ENCODE measurements at places on chromosomes 13 and 19.

DNA sequence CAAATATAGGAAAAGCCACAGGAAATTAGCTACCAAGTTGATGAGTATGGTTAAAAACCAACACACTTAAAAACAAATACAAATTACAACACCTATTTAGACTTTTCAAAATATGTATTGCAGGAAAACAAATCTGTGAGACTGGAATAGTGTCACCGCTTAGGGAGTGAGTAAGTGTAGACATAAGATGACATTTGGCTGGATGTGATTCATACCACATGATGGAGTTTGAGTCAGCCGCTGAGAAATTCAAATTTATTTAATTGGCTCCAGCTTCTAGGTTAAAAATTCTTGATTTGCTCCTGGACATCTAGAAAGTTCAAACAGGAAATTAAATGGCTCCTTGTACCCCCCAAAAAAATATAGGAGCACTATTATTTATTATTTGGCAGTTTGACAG is 531.7 kb downstream of the SLITRK1 start:
- peak; percentile 7 for DNase-seq

DNA sequence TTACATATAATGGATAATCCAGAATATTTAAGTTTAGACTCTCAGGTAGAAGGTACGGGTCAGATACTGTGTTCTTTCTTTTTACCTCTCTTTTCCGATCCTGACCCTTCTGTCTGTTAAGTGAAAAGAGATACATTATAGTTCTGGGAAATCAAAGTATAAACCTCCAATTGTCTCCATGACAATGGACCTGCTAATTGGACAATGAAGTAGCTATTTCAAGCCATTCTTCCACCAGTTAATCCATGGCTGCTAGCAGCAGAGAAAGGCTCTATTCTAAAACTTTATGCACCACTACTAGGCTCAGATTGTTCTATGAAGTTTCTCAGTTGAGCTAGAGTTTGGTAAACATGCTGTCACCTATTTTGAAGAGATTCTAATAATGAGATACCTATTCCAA is 8.3 kb upstream of the NBEA start:
- no peak for DNase-seq

- no peak for DNase-seq
Measured at GRCh38 chr19:13839938-13840304, 37.0 kb upstream of the NANOS3 start.

DNA sequence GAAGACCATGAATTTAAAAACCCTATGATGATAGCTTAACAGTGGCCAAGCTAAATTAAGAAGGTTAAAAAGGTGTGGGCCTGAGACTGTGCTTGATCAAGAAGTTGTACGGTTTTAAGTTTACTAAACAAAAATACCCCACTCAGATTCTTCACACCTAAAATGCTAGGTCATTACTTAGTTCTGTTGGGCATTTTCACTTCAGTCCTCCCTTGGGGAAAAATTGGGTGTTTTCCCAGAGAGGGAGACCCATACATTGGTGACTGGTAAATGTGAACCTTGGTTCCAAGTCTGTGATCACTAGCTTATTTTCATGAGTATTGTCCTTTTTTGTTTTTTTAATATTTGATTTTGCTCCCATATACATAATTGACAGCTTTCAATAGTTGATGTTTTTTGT is 44.4 kb downstream of the MTUS2 start:
- DNase-seq: no peak

DNA sequence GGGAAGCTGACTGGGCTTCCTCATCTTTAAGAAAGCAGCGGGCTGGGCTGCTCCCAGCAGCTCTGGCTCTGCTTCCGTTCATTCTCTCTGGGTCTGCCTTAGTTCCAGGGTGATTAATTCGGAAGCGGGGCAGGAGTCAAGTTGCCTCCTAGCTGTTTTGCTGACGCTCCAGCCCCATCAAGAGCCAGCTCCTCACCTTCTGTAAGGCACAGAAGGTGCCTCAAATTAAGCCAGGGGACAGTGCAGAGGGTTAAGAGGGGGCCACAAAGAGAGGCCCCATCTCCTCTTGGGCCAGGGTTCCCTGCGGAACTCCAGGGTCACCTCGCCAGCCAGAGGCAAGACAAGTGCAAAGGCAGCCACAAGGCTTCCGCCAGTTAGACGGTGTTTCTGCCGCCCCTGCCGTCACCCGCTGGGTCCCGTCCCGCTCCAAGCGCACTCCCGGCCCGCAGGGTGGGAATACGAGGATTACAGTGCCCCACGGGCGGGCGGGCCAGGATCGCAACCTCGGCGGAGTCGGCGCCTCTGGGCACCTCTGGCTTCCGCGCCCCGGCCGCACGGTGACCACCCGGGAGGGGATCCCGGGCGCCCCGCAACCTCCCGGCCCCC is 508 bp downstream of the SLC15A1 start:
- peak; percentile 27 for DNase-seq

- DNase-seq: peak; percentile 67
Measured at GRCh38 chr19:5001615-5002014, 32.7 kb downstream of the KDM4B start.

DNA sequence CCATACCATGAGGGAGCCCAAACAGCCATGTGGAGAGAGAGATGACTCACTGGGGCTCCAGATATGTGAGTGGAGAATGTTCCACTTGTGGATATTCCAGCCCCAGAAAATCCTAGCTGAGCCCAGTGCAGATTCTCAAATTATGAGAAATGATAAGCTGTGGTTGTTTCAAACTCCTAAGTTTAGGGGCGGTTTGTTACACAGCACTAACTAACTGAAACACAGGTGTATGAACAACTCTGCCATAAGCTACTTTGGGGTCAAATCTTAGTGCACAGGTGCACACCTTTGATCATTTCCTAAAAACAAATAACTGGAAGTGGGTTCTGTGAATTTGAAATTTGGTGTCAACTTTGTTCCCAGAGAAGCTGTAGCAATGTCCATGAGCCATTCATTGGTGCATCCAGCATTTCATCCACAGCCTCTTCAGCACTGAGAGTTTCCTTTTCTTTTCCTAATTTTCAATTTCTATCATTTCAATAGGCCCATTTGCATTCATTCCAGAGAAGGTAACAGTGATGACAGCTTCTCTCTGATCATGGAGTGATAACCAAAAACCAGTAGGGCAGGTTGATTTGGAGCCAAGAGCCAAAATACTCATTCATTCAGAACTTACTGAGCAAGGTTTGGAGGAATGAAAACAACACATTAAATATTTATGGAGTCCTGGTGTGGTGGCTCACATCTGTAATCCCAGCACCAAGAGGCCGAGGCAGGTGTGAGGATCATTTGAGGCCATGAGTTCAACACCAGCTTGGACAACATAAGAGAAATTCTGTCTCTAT is 8.8 kb upstream of the CLPP start:
- DNase-seq: no peak

GRCh38 chr13:27605099-27605498 is 15.2 kb downstream of the LNX2 start:
- DNase-seq: no peak

- no peak for DNase-seq
Measured at GRCh38 chr19:38712161-38712748, 32.0 kb downstream of the CAPN12 start.

DNA sequence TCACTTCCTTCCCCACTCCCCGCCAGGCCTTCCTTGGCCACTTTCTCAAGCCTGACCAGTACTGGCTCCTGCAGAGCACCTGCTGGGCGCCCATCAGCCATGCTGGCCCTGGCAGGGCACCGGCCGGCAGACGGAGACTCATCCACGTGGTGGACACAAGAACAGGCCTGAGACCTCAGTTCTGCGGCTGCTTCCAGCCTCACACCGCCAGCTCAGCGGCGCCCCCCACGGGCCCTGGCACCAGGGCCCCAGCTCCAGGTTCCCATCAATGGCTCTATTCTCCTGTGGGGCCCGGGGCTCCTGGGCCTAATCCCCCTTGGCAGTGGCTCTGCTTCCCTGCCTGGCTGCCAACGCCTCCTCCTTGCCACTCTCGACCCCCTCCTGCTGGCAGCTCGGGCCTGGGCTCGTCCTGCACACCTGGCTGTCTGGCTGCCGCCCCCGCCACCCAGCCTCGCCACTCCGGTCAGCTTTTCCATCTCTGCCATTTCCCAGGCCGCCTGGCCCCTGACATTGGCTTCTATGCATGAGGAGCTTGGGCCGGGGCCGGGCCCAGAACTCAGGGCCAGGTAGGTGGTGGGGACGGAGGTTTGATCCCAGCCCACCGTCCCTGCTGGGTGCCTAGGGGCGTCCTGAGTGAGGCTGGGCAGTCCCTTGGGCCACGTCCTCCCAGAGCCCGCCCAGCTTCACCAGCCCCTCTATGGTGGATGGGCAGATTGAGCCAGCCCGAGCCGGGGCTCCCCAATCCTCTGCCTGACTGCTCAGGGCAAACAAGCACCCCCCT is 6.2 kb downstream of the NDUFA11 start:
- DNase-seq: no peak

GRCh38 chr13:24199016-24199415 is 38.5 kb downstream of the SPATA13 start:
- no peak for DNase-seq

DNA sequence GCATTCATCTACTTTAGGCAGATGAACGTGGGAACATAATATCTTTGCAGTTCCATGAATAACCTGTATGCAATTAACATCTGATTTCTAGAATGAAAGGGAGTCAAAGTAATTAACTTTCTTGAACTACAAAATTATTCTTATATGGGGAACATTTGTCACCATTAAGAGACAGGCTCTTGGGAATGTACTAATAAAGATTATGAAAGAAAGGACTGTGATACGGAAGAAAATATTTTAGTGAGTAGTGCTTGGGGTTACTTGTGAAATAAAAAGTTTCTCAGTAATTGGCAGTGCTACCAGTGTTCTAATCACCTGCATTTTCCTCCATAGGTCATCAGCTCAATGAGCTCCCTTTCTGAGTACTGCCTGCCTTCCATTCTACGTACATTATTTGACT is 85.4 kb downstream of the FRY start:
- DNase-seq: no peak

GRCh38 chr13:74080762-74081161 is 53.4 kb downstream of the KLF12 start:
- no peak for DNase-seq

GRCh38 chr19:5753743-5754142 is 30.8 kb downstream of the PRR22 start:
- DNase-seq: no peak

DNA sequence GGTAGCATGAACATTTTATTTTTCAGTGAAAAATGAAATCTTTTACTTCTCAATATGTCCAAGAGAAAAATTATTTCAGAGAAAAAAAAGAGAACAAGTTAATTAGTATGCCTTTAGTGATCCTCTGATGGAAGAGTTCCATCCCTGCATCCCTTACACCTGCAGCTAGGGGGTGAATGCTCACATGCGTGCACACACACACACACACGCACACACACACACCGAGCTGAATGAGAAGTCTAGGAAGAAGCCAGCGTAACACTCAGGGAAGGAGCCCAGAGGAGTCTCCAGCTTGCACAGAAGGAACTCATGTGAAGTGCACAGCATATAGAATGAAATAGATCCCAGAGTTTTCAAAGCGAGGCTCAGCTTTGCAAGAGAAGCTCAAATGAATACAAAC is 510.5 kb downstream of the IRS2 start:
- DNase-seq: no peak

- no peak for DNase-seq
Measured at GRCh38 chr19:40744554-40745401, 5.5 kb downstream of the ACTMAP start.

GRCh38 chr19:8361921-8362793 is 1.8 kb upstream of the ANGPTL4 start:
- peak; percentile 99 for DNase-seq

GRCh38 chr13:46038296-46038695 is 14.2 kb downstream of the ZC3H13 start:
- DNase-seq: no peak

GRCh38 chr19:41457241-41457640 is 14.3 kb downstream of the ERICH4 start:
- DNase-seq: no peak

DNA sequence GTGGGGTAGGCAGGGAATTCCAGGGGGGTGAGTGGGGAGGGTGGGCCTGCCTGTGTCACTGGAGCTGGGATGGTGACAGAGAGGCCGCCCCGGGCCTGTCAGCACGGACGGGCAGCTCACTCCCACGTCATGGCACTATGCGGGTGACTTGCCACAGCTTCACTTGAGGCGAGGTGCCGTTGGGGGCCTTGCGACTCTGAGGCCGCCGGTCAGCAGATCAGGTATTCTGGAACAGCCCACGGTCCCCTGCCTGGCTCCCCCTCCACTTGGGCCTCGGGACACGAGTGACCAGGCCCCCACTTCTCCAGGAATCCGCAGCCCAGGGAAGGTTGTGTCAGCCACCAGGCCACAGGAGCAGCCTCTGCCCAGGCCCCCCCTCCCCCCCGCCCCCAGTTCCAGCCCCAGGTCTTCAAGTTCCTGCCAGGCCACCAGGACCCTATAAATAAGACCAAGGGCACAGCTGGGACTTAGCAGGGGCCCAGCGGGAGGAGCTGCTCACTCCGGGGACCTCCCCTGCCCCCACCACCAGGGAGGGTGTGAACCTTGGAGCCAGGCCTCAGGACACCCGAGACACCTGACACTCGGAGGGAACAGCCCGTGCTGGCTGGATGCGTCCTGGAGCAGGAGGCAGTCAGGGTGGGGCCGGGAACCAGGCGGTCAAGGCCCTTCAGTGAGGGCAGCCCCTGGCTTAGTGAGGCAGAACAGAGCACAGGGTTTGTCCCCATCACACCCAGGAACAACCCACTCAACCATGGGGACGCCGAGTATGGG is 2.7 kb upstream of the MIDN start:
- no peak for DNase-seq

Measured in fibroblast of pulmonary artery (primary cell).